CD4-positive, alpha-beta T cell treated with Interleukin-2 at 100 ng/mL for 4 hours (primary cell): ENCODE measurements at places on chromosomes 13 and 19.

GRCh38 chr13:30457306-30457891 is 8.3 kb downstream of the HMGB1 start:
- no peak for DNase-seq

- DNase-seq = no peak
Measured at GRCh38 chr19:50851620-50852019, 3.1 kb upstream of the KLK3 start.

DNA sequence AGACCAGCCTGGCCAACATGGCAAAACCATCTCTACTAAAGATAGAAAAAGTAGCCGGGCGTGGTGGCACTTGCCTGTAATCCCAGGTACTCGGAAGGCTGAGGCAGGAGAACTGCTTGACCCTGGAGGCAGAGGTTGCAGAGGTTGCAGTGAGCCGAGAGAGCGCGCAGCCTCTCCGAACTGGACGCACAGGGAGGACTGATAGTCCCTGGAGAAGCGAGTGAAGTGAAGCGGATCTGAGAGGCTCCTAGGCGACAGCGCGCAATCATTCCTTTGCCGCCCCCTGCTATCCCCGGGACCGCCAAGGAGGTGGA is 233 bp downstream of the ZNF561 start:
- no peak for DNase-seq

GRCh38 chr19:18001777-18002345 is 6.1 kb upstream of the ARRDC2 start:
- no peak for DNase-seq

- no peak for DNase-seq
Measured at GRCh38 chr19:51179256-51179655, 37.2 kb downstream of the SIGLEC7 start.

GRCh38 chr13:85879014-85879413 is 79.8 kb upstream of the SLITRK6 start:
- no peak for DNase-seq

- DNase-seq = no peak
Measured at GRCh38 chr19:36371886-36372285, 7.1 kb downstream of the ZFP14 start.

DNA sequence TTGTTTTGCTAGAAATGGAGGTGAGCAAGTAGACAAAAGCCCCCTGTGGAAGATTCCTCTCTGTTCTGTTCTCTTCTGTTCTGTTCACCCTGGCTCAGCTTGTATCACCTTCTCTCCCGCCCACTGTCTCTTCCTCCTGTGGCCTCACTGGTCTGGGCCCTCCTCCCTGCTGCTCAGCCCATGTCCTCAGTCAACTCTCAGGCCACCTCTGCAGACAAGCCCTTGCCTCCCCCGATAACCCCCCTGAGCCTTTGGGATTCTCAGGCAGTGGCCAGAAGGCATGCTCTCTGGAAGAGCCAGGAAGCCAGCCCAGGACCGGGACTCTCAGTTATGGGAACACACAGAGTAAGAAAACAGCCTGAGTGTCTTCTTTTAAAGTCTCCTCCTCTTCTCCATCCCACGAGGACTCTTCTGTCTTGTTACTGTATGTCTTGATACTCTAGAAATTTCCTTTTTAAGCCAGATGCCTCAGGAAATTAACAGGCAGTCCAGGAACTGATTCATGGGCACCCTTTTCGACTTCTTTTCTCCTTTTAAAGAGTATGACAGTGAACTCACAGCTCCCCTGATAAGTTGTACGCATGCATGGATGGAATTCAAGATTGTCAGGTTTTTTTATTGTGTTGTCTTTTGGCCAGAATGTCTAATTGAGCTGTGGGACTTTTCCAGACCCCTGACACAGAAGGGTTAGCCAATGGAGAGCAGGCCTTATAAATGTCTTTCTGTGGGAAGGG is 33.7 kb downstream of the SHISA2 start:
- no peak for DNase-seq

- no peak for DNase-seq
Measured at GRCh38 chr19:31232871-31233270, 116.4 kb downstream of the TSHZ3 start.

GRCh38 chr19:49956115-49956495 is 4.9 kb downstream of the SIGLEC11 start:
- DNase-seq = no peak

DNA sequence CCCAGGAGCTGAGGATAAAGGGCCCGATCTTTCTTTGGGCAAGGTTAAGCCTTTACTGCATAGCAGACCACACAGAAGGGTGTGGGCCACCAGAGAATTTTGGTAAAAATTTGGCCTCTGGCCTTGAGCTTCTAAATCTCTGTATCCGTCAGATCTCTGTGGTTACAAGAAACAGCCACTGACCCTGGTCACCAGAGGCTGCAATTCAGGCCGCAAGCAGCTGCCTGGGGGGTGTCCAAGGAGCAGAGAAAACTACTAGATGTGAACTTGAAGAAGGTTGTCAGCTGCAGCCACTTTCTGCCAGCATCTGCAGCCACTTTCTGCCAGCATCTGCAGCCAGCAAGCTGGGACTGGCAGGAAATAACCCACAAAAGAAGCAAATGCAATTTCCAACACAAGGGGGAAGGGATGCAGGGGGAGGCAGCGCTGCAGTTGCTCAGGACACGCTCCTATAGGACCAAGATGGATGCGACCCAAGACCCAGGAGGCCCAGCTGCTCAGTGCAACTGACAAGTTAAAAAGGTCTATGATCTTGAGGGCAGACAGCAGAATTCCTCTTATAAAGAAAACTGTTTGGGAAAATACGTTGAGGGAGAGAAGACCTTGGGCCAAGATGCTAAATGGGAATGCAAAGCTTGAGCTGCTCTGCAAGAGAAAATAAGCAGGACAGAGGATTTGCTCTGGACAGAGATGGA is 8.4 kb upstream of the CEACAM19 start:
- DNase-seq = no peak

DNA sequence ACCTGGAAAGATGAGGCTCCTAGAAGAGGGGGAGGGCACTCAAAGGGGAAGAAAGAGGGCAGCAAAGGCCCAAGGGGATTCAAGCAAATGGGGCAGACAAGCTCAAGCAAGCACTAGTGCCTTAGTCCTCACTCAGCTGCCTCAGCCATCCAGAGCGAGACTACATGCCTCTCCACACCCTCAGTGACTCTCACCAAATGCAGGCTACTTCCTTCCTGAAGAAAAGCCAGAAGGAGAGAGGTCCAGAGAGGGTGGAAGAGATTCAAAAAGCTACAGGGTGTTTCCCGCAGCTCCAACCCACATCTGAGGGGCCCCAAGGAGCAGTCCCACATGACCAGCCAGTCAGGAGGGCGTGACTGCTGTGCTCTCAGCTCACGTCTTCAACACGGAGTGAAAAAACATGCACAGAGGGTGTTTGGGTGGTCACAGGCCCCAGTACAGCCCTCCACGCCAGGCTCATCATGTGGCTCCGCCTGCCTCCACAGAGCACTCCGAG is 40.5 kb downstream of the MIPEP start:
- DNase-seq = no peak

DNA sequence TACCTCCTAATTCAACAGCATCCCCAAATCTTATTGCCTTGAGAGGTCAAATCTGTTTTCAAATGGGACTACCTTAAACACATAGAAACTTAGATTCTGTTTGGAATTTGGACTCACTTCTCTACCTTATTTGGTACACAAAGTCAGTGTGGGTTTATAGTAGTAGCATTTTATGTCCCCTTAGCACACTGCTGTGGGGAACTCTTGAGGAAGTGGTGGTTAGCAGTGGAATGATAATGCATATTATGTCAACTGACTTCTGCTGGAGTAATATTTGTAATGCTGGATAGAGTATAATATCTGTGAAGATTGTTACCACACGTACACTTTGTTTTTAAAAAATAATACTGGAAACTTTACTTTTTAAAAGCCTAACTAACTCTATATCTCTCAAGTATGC is 386.3 kb downstream of the NDFIP2 start:
- no peak for DNase-seq

DNA sequence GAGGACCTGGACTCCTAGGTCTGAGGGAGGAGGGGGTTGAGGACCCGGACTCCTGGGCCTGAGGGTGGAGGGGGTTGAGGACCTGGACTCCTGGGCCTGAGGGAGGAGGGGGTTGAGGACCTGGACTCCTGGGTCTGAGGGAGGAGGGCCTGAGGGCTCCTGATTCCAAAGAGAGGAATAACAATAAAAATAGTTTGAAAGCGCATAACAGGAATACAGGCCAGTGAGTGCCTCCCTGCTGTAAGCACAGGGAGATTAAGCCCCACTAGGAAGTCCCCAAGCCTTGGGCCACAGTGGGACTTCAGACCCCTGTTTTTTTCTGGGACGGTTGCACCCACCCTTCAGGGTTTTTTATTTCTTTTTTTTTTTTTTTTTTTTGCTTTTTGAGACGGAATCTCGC is 1.2 kb upstream of the SBK2 start:
- DNase-seq = no peak

- DNase-seq = peak; percentile 88
Measured at GRCh38 chr19:47186446-47187334, 44.3 kb downstream of the BBC3 start.

DNA sequence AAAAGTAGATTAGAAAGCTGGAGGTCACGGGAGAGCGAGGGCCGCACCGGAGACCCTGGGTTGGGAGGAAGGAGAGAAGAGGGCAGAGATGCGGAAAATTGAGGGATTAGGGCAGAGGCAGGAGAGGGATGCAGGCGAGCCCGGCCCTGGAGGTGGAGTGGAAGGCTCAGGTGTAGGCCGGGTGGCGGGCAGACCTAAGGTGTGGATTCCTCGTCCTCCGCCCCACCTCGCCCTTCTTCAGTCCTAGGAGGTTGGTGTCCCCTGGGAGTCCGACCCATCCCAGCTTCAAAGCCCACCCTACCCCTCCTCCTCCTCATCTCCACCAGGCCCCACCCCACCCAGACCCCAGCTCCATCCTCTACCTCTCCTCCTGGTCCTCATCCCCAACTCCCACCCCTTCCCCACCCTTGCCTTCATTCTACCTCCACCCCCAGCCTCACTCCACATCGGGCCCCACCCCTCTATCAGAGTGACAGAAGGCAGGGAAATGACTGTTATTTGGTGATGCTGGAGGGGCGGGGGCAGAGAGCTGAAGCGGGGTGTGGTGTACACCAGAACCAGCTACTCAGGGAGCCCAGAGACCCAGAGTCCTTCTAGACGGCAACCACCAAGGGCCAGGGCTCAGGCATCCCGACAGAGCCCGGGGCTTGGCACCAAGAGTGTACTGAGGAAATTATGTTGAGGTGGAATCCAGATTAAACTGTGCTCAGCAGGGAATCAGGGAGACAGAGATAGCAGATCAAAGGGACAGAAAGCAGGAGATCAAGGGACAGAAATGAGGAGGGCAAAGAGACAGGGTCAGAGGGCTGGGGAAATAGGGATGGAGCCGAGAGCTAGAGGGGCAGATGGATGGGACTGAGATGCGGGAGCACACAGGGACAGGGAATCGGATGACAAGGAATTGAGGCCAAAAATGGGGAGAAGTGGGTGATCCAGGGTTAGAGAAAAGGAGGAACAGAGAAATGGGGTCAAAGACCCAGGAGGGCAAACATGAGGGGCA is 6.4 kb downstream of the ERFL start:
- DNase-seq = no peak

- peak; percentile 74 for DNase-seq
Measured at GRCh38 chr19:33406521-33407139, 33.1 kb downstream of the CEBPG start.

- no peak for DNase-seq
Measured at GRCh38 chr19:19106056-19106551, 32.2 kb downstream of the TMEM161A start.

DNA sequence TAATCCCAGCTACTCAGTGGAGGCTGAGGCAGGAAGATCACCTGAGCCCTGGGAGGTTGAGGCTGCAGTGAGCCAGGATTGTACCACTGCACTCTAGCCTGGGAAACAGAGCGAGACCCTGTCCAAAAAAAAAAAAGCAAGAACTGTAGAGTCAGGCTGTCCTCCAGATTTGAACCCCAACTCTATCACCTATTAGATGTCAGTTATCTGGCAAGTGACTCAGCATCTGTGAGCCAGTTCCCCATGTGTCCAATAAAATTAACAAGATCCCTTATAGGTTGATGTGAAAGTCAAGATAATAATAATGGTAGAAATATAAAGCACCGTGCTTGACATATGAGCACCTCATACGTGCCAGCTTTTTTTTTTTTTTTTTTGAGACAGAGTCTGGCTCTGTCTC is 22.0 kb downstream of the GP6 start:
- DNase-seq = no peak

GRCh38 chr13:42066542-42066941 is 18.1 kb downstream of the DGKH start:
- no peak for DNase-seq

DNA sequence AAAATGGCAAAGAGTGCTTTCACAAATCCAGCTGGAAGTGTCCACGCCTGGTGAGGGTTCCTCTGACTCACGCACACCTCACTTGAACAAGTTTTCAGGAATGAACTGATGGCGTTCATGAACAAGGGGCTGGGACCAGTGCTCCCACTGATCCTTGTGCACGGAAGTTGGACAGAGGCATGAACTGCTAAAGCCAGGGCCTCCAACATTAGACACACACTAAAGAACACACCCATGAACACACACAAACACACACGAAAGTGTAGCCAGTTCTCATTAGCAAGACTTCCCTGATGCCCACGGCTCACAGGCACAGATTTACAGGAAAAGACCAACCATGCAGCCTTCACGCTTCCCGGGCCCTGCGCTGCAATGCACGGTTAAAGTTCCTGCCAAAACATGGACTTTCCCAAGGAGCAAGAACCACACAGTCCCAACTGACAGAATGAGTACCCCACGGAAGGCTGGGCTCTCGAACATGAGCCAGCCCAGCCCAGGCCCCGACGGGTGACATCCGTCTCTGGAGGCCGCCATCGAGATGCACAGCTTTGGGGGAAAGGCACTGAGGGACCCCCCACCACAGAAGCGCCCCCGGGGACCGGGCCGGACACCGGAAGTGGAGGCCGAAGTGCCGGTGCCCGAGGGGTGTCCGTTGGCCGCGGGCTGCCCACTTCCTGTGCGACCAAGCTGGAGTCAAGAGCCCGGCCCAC is 808 bp downstream of the DNMT1 start:
- DNase-seq = peak; percentile 4

GRCh38 chr19:34664168-34664567 is 12.8 kb downstream of the SCGB2B2 start:
- DNase-seq = no peak

- DNase-seq = no peak
Measured at GRCh38 chr19:33464010-33464732, 57.4 kb downstream of the PEPD start.

- DNase-seq = no peak
Measured at GRCh38 chr13:54750521-54750920, 1721.9 kb downstream of the OLFM4 start.

DNA sequence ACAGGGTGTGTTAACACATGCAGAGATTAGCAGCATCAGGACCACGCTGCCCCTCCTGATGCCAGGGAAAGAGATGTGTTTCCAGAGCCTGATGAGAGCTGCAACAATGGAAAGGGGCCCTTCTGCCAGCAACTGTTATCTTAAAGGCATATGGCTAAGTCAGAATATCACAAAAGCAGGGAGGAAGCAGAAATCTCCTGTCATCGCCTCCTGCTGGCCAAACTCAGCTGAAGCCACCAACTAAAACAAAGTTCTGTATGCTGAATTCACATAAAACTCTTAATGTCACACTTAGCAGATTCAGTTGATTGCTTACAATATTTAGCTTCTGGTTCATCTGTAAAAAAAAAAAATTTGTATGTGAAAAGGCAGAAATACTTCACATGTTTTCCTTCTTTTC is 178.2 kb downstream of the GPC5 start:
- DNase-seq = no peak
